ACHN (cell line): ENCODE measurements at places on chromosomes 12 and 14.

DNA sequence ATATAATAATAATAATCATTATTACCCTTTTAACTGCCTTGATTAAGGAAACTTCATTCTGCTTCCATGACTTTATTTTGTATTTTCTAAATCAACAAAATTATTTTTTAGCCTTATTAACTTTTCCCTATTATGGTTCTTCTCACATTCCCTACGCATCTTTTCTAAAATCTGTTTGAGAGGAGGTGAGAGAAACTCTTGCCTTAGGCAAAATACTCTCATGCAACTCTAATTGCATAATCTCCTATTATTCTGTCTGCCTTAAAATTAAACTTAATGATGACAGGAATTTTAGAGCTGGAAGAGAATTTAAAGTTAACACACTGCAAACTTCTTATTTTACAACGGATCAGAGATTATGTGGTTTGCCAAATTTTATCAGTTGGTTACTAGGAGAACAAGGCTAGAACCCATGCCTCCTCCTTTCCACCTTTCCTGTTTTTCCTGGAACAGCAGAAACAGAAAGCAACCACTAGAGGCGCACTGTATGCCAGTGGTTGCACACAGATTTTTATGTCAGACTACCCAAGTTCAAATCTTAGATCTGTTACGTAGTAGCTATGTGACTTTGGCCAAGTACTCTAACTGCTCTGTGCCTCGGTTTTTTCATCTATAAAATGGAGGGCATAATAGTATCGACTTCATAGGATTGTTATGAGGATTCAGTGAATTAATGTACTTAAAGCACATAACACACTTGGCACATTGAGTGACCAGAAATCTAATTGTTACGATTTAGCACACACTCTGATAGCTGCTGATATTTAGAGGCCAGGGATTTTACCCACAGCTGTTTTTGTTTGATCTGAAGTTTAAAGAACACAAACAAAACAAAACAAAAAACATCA is 4.3 kb upstream of the BRMS1L start:
- peak; percentile 49 for DNase-seq

- DNase-seq: peak; percentile 79
Observed at GRCh38 chr12:108853981-108854446, 3.4 kb downstream of the SSH1 start.

- peak; percentile 71 for DNase-seq
Observed at GRCh38 chr12:32671930-32672780, 6.9 kb upstream of the DNM1L start.

DNA sequence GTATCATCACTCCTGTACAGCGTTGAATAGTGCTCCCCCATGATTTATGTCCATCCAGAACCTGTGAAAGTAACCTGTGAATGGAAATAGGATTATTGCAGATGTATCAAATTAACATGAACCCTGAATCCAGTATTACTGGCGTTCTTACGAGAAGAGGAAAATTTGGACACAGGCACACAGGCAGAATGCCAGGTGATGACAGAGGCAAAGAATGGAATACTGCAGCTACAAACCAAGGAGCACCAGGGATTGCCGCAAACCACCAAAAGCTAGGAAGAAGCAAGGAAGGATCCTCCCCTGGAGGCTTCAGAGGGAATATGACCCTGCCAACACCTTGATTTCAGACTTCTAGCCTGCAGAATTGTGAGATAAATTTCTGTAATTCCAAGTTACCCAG is 113.5 kb upstream of the EGLN3 start:
- no peak for DNase-seq

- no peak for DNase-seq
Observed at GRCh38 chr14:33805593-33805992, 145.3 kb downstream of the EGLN3 start.

DNA sequence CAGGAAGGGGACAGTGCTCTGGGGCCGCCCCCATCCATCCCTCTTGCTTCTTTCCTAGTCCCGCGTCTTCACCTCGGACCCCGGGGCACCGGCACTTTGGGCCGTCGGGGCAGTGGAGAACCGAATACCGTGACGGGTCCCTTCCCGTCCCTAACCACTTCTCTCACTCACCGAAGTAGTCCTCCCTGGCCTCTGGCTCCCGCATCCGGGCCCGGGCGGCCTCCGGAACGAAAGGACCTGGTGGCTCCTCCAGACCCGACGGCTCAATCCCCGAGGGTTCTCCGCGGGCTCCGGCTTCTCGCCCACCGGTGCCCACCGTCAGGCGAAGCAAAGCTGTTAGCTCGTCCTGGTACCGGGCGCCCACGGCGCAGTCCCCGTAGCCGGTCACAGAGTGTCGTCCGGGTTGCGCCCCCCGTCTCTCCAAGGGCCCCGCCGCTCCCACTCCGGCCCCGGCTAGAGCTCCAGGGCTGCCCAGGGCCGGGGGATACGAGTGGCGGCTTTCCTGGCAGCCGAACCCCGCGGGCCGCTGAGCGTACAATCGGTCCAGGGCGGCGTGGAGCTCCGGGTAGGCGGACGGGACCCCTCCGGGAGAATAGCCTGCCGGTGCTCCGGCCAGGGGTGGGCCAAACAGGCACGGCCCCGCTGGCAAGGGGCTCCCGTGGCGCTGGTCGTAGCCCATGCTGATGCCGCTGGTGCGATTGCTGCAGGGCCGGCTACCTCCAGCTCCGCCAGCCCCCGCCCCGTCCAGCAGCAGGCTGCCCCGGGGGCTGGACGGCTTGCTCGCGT is 1.1 kb downstream of the AJUBA start:
- no peak for DNase-seq

DNA sequence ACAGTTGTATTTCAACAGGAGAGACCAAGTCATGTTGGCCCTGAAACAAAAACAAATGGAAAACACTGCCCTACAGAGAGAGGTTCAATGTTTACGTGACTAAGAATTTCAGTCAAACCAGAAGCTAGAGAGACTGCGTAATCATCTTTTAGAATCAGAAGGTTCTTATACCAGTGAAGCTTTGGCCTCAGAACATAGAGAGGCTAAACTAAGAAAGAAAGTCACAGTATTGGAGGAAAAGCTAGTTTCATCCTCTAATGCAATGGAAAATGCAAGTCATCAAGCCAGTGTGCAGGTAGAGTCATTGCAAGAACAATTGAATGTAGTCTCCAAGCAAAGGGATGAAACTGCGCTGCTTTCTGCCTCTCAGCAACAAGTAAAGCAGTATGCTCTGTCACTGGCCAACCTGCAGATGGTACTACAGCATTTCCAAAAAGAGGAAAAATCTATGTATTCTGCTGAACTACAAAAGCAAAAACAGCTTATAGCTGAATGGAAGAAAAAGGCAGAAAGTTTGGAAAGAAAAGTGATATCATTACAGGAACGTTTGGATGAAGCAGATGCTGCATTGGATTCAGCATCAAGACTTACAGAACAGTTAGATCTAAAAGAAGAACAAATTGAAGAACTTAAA is 32.5 kb upstream of the NUAK1 start:
- DNase-seq: no peak
